CD4-positive, CD25-positive, alpha-beta regulatory T cell (primary cell): ENCODE measurements at places on chromosomes 2 and 18. TPM values are rescaled to one million over a fixed set of nuclear protein-coding genes. Genes with fewer than 3 reads are reported as not detected.

GRCh38 chr18:47701134-47701533, 229.3 kb downstream of the SMAD2 start:
- H3K4me1 ChIP-seq = no peaks in the 10 kb centered on the region
- H3K4me3 ChIP-seq = no peak overlapping the region
- H3K27ac ChIP-seq = no peak overlapping the region
- DNase-seq = no peak
- no peaks in the 10 kb centered on the region for H3K36me3 ChIP-seq

DNA sequence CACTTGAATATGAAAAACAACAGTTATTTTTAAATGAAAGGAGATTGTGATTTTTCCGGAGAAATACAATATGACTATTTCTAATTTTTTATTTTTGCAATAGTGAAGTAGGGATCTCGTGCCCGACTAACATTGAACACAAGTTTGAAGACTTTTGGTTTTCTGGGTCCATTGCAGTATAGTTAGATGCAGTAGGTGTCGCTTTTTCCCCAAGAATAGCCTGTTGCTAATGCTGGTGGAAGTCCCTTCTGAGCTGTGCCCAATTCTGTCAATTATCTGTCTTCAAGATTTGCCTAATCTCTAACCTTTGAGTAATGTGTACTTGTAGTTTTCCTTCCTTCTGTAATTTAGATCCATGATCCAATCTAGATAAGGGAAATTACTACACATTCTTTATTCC, 36.5 kb downstream of the SEMA4F start:
- no peak overlapping the region for H3K27ac ChIP-seq
- no peaks in the 10 kb centered on the region for H3K4me1 ChIP-seq

DNA sequence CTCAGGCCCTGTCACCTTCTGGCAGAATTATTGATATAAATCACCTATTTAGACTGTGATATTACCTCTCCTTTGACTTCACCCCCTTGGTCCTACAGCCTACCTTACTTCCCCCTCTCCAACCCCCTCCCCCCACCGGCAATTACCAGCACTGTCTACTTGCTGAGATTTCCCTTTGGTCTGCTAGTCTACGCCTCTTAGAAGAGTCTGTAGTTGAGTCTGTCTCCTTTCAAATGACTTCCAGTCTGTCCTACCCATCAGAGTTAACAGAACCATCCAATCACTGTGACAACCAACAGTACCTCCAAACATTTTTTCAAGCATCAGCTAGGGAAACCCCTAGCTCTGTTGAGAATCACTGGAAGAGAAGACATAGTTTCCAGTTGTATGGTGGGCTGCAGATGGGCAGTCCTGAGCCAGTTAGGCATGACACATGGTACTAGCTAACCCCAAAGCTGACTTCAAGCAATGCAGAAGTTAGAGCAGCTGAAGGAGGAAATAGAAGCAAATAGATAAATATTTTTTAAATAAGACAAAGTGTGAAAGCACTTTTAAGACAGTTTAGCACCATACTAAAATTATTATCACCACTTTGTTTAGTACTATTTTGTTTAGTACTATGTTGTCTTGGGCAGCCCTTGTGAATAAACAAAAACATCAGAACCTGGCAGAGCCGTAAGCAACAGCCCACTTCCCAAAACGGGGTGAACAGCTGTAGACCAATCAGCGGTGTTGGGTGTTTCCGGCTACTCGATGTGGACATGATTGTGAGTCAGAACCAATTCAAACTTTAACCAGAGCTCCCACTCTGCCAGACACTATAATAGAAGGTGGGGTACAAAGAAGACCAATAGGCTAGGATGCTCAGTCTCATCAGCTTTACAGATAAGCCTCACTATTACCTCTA, 2.7 kb upstream of the ASNSD1 start:
- DNase-seq = peak; percentile 62
- no peaks in the 10 kb centered on the region for H3K36me3 ChIP-seq
- H3K4me3 ChIP-seq = peak overlapping the region; percentile 81
- peaks cover 50% of the 10 kb centered on the region for H3K4me1 ChIP-seq

GRCh38 chr2:201008296-201008829, 44.9 kb upstream of the ORC2 start:
- peaks cover 35% of the 10 kb centered on the region for H3K36me3 ChIP-seq
- H3K27me3 ChIP-seq = no peaks in the 10 kb centered on the region
- no peaks in the 10 kb centered on the region for H3K4me1 ChIP-seq
- no peak overlapping the region for H3K27ac ChIP-seq

DNA sequence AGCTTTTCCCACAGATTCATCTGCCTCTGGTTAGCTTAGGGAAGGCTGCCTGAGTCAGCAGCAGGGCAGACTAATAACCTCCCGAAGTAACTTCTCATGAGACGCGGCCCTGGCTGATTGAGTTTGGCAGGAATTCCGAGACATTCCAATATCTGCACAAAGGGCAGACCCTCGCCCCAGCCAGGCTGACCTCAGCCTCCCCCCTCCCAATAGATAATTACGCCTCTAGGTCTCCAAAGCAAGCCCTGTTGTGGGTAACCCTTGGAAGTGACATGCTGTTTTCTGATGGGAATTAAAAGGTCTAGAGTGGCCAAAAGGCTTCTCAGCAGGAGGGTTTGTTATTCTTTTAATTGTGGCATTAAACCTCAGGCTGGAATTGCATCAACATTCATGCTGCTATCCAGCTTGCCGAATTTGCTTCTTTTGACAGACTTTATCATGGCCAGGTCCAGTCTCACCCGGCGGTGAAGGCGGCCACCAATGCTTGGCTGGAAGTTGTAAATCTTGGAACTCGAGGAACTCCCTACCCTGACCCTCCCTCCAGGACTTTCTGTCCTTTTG, 98.0 kb upstream of the SLC14A2 start:
- H3K27me3 ChIP-seq = no peaks in the 10 kb centered on the region
- no peaks in the 10 kb centered on the region for H3K36me3 ChIP-seq
- DNase-seq = no peak
- no peaks in the 10 kb centered on the region for H3K4me1 ChIP-seq
- no peak overlapping the region for H3K27ac ChIP-seq
- no peak overlapping the region for H3K4me3 ChIP-seq

DNA sequence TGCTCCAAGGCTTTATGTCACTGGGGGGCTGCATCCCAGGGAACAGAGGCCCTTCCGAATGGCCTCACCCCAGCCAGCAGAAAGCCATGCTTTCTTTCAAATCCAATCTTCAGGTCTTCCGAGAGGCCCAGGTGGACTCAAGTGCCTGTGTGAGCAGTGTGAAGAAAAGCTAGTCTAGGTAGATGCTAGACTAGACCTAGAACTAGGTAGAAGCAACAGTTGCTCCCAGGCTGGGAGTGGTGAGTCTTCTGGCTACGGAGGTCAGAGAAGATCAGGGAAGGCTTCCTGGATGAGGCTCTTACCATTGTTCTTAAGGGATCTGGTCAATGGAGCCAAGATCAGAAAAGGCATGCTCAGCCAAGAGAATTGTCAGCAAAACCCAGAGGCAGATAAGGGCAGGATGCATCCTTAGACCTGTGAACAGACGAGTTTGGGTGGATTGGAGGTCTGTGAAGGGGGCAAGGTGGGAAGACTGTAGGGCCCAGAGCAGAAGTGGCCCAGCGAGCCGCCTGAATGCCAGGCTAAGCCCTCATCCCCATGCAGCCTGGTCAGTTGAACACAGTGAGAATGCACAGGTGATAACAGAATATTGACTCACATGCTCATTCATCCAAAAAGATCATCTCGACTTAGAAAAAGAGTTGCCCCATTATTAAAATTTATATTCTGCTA, 110.8 kb downstream of the SMAD7 start:
- DNase-seq = no peak
- no peak overlapping the region for H3K4me3 ChIP-seq
- H3K27ac ChIP-seq = no peak overlapping the region
- peaks cover 45% of the 10 kb centered on the region for H3K4me1 ChIP-seq
- no peaks in the 10 kb centered on the region for H3K36me3 ChIP-seq
- H3K27me3 ChIP-seq = no peaks in the 10 kb centered on the region

- DNase-seq = no peak
- H3K27ac ChIP-seq = no peak overlapping the region
- no peaks in the 10 kb centered on the region for H3K4me1 ChIP-seq
- H3K4me3 ChIP-seq = no peak overlapping the region
- no peaks in the 10 kb centered on the region for H3K27me3 ChIP-seq
Measured at GRCh38 chr2:22167256-22167655, 1043.5 kb downstream of the TDRD15 start.

GRCh38 chr18:44986933-44987332, 306.2 kb downstream of the SETBP1 start:
- no peak for DNase-seq
- H3K27me3 ChIP-seq = peaks cover 1% of the 10 kb centered on the region
- H3K4me1 ChIP-seq = no peaks in the 10 kb centered on the region
- no peaks in the 10 kb centered on the region for H3K36me3 ChIP-seq
- H3K27ac ChIP-seq = no peak overlapping the region
- no peak overlapping the region for H3K4me3 ChIP-seq

GRCh38 chr2:11533278-11534070, at the start of gene GREB1:
Gene GREB1 (plus strand): TSS chr2:11534045. CDS start chr2:11556615, 22,570 bp downstream.
- no peaks in the 10 kb centered on the region for H3K36me3 ChIP-seq
- DNase-seq = no peak
- peaks cover 3% of the 10 kb centered on the region for H3K27me3 ChIP-seq
- H3K4me1 ChIP-seq = no peaks in the 10 kb centered on the region
- H3K27ac ChIP-seq = no peak within 1 kb of the TSS

DNA sequence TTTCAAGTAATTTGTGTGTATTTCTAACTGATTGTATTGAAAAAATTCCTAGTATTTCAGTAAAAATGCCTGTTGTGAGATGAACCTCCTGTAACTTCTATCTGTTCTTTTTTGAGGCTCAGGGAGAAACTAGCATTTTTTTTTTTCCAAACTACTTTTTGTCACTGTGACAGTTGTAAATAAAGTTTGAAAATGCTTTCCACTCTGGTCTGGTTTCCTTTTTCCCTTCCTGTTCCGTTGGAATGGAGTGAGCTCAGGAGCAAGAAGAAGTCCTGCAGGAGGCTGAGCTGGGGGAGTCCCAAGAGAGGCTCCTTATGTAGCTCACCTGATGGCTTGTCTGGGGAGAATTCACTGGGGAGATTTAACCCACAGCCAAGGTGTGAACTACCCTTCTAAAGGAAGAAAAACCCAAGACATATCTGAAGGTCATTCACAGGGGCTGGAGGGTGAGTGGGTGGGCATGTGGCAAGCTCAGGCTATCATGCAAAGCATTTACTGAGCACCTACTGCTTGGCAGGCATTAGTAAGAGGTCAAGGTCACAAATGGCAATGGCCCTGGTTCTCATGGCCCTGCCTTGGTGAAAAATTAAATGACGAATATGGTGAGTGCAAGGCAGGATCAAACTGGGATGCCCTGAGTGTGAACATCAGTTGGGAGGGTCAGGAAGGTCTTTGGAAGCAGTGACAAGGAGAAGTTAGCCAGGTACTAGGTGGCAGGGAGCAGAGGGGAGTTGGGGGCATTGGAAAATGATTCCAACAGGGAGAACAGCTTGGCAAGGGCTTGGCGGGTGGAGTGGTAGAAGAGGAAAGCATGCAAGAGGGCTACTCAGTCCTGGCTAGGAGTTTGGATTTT, 28.7 kb downstream of the LBH start:
- no peak for DNase-seq
- H3K36me3 ChIP-seq = peaks cover 56% of the 10 kb centered on the region
- H3K27me3 ChIP-seq = no peaks in the 10 kb centered on the region
- peak overlapping the region; percentile 29 for H3K27ac ChIP-seq

- DNase-seq = no peak
- no peaks in the 10 kb centered on the region for H3K27me3 ChIP-seq
- H3K36me3 ChIP-seq = no peaks in the 10 kb centered on the region
- H3K4me3 ChIP-seq = no peak overlapping the region
Measured at GRCh38 chr18:21980744-21981143, 188.6 kb upstream of the GATA6 start.

- H3K27ac ChIP-seq = no peak overlapping the region
- no peak overlapping the region for H3K4me3 ChIP-seq
- no peaks in the 10 kb centered on the region for H3K4me1 ChIP-seq
- DNase-seq = no peak
Measured at GRCh38 chr2:6810961-6811360, 54.7 kb downstream of the CMPK2 start.

- H3K27me3 ChIP-seq = peaks cover 3% of the 10 kb centered on the region
- H3K36me3 ChIP-seq = no peaks in the 10 kb centered on the region
- no peaks in the 10 kb centered on the region for H3K4me1 ChIP-seq
- no peak overlapping the region for H3K4me3 ChIP-seq
Measured at GRCh38 chr2:108348816-108349570, 28.8 kb upstream of the SULT1C4 start.

DNA sequence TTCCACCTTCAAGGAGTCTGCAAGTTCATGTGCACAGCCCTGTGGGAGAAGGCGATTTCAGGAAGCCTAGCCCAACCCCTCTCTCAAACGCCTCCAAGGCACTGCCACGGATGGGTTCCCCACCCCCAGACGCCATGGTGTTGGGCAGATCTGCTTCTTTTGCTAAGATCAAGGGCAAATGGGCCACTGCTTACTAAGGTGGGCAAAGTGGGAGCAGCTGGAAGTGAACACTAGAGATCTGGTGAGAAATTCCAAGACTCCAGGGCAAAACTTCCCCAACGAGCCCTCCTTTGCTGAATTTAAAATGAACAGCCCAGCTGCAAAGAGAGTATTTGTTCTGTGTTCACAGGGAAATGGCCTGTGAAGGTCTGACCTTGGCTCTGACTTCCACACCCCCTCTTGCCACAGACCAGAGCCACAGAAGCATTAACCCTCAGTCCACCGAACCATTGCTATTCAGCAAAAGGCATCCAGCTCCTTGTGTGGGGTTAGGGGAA, 45.1 kb upstream of the ZBTB7C start:
- no peaks in the 10 kb centered on the region for H3K4me1 ChIP-seq
- no peak overlapping the region for H3K4me3 ChIP-seq
- no peak for DNase-seq
- peaks cover 5% of the 10 kb centered on the region for H3K27me3 ChIP-seq

DNA sequence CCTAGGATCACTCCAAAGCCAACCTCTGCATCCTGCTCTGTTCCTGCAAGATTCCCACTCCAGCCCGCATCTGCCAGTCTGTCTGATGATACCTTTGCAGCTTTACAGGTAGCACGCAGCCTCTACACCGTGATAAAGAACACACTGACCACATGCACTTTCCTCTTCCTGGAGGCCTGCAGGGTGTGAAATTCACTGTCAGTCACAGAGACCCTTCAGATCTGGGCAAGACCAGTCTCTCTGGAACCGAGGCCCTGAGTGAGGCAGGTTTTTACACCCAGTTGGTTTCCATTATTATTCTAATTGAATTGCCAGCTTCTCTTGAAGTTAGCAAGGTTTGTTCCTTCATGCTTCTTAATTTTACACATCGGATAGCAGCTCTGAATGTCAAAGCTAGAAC, 30.5 kb upstream of the TWIST2 start:
- DNase-seq = no peak
- H3K27ac ChIP-seq = no peak overlapping the region
- H3K36me3 ChIP-seq = no peaks in the 10 kb centered on the region
- no peak overlapping the region for H3K4me3 ChIP-seq
- no peaks in the 10 kb centered on the region for H3K4me1 ChIP-seq
- peaks cover 2% of the 10 kb centered on the region for H3K27me3 ChIP-seq

- DNase-seq = no peak
- no peaks in the 10 kb centered on the region for H3K36me3 ChIP-seq
- no peak overlapping the region for H3K4me3 ChIP-seq
- H3K27me3 ChIP-seq = no peaks in the 10 kb centered on the region
- no peak overlapping the region for H3K27ac ChIP-seq
Measured at GRCh38 chr18:78554944-78555608, 424.5 kb upstream of the SALL3 start.

GRCh38 chr2:12363138-12363537, 353.6 kb upstream of the TRIB2 start:
- H3K36me3 ChIP-seq = no peaks in the 10 kb centered on the region
- H3K27me3 ChIP-seq = no peaks in the 10 kb centered on the region
- H3K4me1 ChIP-seq = no peaks in the 10 kb centered on the region

Gene HOXD12
- total RNA-seq = not detected

Gene FTCDNL1
- 0.32 TPM for total RNA-seq

Gene CAVIN2
- total RNA-seq = 16.5 TPM

Gene TWIST2
- total RNA-seq = not detected

Gene BOK
- not detected for total RNA-seq

Gene GPR55
- total RNA-seq = 24.4 TPM

Gene SPP2
- not detected for total RNA-seq

Gene INHBB
- not detected for total RNA-seq

Gene DSG4
- not detected for total RNA-seq
